ENCODE measurements at places on chromosomes 13 and 19. TPM values are rescaled to one million over a fixed set of nuclear protein-coding genes. Genes with fewer than 3 reads are reported as not detected.

The TPTE2 gene
- not detected for total RNA-seq

The NKPD1 gene
- 0.65 TPM for total RNA-seq

The ZNF274 gene
- 20.3 TPM for total RNA-seq

The WDR87 gene
- total RNA-seq = not detected

The C5AR1 gene
- not detected for total RNA-seq

The METTL21C gene
- total RNA-seq = not detected

The PSG1 gene
- 0.48 TPM for total RNA-seq

The P2RY11 gene
- 3.0 TPM for total RNA-seq

The ZNF345 gene
- total RNA-seq = 3.3 TPM

The KRTDAP gene
- not detected for total RNA-seq

The ZNF329 gene
- total RNA-seq = 10.1 TPM

The KLK6 gene
- not detected for total RNA-seq

The FGF22 gene
- total RNA-seq = not detected

The SPRY2 gene
- 25.5 TPM for total RNA-seq

The FRY gene
- total RNA-seq = 50.0 TPM

The CACNG8 gene
- 0.33 TPM for total RNA-seq

The CGB3 gene
- total RNA-seq = not detected

The ZNF791 gene
- total RNA-seq = 20.6 TPM

The KLF1 gene
- not detected for total RNA-seq

The CLIP3 gene
- total RNA-seq = 4.0 TPM

The LILRB5 gene
- not detected for total RNA-seq

The CGB1 gene
- total RNA-seq = not detected

The COL4A2 gene
- 493 TPM for total RNA-seq

The POLR1D gene
- total RNA-seq = 126 TPM

The PDX1 gene
- total RNA-seq = not detected

The LENG9 gene
- 5.6 TPM for total RNA-seq

The RFXANK gene
- total RNA-seq = 99.9 TPM

The KLF2 gene
- total RNA-seq = 9.5 TPM

The SLC7A10 gene
- not detected for total RNA-seq

The SOHLH2 gene
- total RNA-seq = 0.19 TPM

The ZNF71 gene
- 18.2 TPM for total RNA-seq

The DNMT1 gene
- 40.5 TPM for total RNA-seq

The BORA gene
- total RNA-seq = 13.8 TPM

The CGB2 gene
- not detected for total RNA-seq

The MIA gene
- not detected for total RNA-seq

The RGS9BP gene
- 0.33 TPM for total RNA-seq

The SIGLEC5 gene
- total RNA-seq = not detected

The DACT3 gene
- 0.57 TPM for total RNA-seq

The PTPRS gene
- total RNA-seq = 28.8 TPM

The CPAMD8 gene
- 2.3 TPM for total RNA-seq

The OR4F17 gene
- not detected for total RNA-seq

The CCDC8 gene
- 0.29 TPM for total RNA-seq

The CYP2S1 gene
- 2.0 TPM for total RNA-seq

The GPR12 gene
- not detected for total RNA-seq

The PSG5 gene
- 0.10 TPM for total RNA-seq

The ETV2 gene
- total RNA-seq = 0.29 TPM

The GRK1 gene
- total RNA-seq = not detected

The FTL gene
- 1,333 TPM for total RNA-seq

Data from vein endothelial cell (primary cell).